T-helper 17 cell (primary cell): ENCODE measurements at places on chromosomes 4 and X. TPM values are rescaled to one million over a fixed set of nuclear protein-coding genes. Genes with fewer than 3 reads are reported as not detected.
A peak's percentile ranks its signal among the peaks of the same experiment; 100 is the strongest.

Gene MAGEA2B
- not detected for total RNA-seq

DNA sequence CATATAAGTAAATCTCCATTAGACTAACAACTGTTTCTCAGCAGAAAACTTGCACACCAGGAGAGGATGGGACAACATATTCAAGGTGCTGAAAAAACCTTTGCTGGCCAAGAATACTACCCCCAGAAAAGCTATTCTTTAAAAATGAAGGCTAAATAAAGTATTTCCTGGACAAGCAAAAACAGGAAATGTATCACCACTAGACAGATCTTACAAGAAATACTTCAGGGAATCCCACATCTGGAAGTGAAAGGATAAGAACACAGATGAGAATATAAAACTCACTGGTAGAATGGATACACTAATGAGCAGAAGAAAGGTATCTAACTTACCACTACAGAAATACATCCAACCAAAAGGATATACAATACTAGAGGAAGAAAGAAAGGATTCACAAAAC lies 27.0 kb upstream of the ADH1C start:
- no peak for DNase-seq

Gene LUZP4
- not detected for total RNA-seq

GRCh38 chrX:53374222-53374820 lies 48.1 kb downstream of the SMC1A start:
- no peak for DNase-seq

Gene CFI
- total RNA-seq: not detected

DNA sequence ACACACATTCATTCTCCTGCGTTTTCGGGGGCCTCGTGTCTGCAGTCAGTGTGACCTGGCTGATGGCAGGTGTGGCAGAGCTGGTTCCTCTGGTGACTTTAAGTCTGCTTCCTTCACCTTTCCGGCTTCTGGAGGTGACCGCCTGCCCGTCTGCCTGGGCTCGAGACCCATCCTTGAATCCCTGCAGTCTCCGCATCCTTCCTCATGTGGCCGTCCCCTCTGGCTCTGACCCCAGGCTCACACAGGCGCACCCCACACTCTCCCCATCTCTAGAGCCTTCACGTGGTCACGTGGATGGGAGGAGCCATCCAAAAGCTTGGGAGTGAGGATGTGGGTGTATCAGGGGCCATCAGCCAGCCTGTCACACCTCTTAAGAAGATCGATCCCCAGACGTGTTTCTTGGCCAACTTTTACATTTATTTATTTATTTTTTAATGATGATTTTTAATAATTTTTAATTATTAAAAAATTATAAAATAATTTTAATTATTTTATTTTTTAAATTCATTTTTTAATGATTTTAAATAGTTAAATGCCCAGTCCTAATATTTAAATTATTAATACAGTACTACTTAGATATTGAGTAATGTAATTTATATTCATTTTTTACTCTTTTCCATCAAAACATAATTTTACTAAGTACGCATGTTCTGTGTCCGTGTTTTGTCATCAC lies 20.9 kb downstream of the RGS12 start:
- no peak for DNase-seq

DNA sequence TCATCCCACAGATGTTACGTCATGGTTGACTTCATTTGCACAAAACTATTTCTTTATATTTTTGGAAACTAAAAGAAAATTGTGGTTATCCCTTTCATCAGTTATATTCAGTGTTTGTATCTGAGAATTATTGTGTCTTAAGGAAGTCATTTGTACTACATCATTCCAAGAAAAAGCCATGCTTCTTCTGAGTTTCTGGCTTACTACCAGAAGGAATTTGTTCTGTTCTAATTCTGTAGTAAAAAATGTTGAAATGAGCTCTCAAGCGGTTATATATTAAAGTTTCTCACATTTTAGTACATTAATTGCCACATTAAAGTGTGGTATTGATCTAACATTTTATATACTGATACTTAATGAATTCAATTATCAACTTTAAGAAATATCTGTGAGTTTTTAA lies 1844.5 kb downstream of the PCDH7 start:
- no peak for DNase-seq

Gene PRRG3
- not detected for total RNA-seq

Gene STARD8
- 0.94 TPM for total RNA-seq

GRCh38 chr4:184261246-184261645 lies 43.6 kb upstream of the ENPP6 start:
- no peak for DNase-seq

DNA sequence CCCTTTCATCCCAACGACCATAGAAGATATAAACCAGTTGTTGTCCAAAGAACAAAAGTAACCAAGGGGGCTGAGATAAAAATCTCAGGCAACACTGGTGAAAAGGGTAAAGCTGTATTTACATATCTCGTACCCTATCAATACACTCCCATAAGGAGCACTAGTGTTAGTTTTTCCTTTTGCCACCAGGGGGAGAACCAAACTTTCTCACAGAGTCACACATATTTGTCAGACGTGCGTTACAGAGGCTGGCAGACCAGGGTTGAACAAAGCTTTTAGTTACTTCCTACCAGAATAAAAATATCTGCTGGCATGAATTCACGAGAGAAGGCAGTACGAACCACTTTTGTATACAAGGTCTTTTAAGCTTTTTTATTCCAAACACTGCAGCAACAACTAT lies 88.3 kb downstream of the AMELX start:
- DNase-seq: no peak

Gene ZRSR2
- total RNA-seq: 18.5 TPM

DNA sequence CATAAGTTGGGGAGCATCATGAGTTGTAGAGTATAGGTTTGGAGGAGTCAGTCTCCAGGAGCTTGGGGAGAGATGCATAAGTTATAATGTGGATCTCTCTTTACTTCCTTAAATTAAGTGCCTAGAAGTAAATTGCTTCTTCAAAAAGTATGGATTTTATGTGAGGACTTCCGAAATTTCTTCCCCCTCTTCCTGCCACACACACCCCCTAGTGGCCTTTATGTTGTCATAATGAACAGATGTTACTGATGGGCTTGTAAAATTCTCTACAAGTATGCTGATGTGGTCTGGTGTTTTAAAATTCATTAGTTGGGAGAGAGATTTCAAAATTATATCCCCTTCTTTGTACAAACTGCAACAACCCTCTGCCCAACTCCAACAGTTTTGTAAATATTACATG lies 2.3 kb upstream of the METTL14 start:
- no peak for DNase-seq

DNA sequence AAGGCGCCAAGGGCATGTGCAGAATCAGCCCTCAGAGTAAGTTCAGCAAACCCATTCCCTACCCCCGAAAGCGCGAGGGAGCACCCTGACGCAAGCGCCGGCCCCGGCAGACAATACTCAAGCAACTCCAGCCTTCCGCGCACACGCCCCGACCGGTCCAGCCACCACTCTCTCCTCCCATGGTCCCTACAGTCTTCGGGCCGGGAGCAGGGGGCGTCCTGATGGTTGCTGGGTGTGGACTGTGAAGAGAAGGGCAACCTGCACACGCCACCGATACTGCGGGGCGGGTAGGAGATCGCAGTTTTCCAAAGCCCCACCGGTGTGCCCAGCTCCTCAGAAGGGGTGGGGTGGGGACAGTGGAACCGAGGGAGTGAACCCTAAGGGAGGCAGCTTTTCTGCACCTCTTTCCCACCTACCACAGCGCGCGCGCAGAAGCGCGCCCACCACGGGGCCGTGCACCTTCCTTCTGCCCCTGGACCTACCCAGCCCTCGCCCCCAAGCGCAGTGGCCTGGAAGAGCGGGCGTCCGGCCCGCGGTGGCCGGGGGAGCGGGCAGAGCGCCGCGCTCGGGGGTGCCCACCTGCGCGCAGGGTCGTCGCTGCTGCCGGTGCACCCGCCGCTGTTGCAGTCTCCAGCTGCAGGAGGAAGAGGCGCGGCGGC lies 650.2 kb upstream of the DIPK2B start:
- no peak for DNase-seq

Gene NHS
- total RNA-seq: not detected

Gene CUL4B
- 32.4 TPM for total RNA-seq

DNA sequence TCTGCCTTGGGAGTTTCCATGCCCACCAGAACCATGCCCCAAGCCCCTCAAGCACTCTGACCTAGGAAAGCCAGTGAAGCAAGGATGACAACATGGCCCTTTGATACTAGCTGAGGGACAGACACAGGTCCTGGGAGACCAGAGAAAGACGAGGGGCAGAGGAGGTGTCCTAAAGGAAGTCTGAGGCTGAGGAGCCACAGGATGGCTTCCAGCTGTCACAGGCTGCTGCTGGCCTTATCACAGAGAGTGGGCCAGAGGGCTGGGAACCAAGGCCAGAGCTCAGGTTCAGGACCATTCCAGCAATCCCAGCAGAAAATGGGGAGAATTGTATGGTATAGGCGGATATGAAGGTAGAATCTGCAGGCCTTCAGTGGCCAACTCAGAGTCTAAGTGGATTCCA lies 31.7 kb upstream of the MSANTD1 start:
- no peak for DNase-seq

Gene FAM9B
- not detected for total RNA-seq

DNA sequence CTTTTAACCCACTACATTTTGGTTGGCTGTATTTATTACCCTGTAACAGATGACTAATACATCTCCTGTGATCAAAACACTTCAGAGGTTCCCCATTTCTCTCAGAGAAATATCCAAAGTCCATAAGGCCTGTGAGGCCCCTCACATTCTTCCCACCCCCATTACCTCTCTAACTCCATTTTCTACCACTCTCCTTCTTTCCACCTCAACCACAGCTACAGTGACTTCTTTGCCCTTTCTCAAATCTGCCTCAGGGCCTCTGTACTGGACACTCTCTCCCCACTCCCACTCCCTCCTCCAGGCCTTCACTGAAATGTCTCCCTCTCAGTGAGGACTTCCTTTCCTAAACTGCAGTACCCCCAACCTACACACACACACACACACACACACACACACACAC lies 8.4 kb upstream of the TMEM144 start:
- DNase-seq: no peak

DNA sequence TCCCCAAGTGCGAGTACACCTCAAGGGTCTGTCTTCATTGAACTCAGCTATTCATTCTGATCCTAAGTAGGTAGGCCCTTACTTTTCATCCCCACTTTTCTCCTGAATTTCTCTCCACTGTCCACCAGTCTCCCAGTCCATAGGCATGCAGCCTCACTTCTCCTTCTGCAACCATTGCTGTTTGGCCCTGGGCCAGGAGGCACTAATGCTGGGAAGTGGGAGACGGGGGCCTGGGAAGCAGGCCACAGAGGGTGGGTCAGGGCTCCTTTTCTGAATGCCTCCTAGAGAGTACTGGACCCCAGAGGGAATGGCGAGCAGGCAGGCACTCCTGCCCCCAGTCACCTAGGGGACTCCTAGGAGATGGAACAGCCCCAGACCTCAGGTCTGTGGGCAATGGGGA lies 203.5 kb upstream of the RPL34 start:
- DNase-seq: no peak

GRCh38 chr4:150385606-150386005 lies 196.3 kb upstream of the MAB21L2 start:
- no peak for DNase-seq

Gene GATA1
- 7.6 TPM for total RNA-seq

DNA sequence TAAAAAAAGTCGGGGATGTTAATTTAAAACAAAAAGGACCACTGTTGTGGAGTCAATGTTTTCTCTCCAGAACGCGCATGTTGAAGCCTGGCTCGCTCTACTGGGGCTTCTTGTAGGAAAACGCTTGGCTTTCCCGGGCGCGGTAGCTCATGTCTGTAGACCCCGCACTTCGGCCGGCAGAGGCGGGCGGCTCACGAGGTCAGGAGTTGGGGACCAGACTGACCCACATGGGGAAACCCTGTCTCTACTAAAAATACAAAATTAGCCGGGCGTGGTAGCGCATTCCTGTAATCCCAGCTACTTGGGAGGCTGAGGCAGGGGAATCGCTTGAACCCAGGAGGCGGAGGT lies 15.6 kb downstream of the NELFA start:
- DNase-seq: no peak

Gene WWC2
- total RNA-seq: 6.3 TPM

- peak; percentile 46 for DNase-seq
Observed at GRCh38 chrX:46408553-46409407, 136.4 kb downstream of the ZNF674 start.

GRCh38 chrX:154436374-154436982 lies 476 bp upstream of the GDI1 start:
- peak; percentile 58 for DNase-seq

Gene BCOR
- total RNA-seq: 24.7 TPM

DNA sequence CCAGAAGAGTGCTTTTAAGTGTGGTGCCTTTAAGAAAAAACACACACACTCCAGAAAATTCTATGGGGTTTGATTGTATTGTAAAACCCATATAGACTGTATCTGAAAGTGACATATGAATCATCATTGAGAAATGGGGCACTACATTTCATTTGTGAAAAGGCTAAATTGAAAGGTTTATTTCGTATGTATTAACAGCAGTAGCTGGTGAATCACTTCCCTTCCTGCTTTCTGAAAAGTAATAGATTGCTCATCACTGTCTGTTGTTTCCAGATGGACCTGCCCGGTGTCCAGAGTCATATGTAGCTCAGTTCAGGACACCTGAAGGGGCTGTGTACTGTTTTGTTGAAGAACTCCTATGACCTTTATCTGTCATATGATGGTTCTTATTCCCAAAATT lies 28.1 kb upstream of the HPRT1 start:
- DNase-seq: no peak

Gene CLTRN
- 0.22 TPM for total RNA-seq

Gene SASH3
- total RNA-seq: 116 TPM

Gene PABPC5
- total RNA-seq: not detected
